Pancreas (tissue), 10 donors: ENCODE measurements at places on chromosomes 1 and 21. TPM values are rescaled to one million over a fixed set of nuclear protein-coding genes. Genes with fewer than 3 reads are reported as not detected.
A peak's percentile ranks its signal among the peaks of the same experiment; 100 is the strongest.

DNA sequence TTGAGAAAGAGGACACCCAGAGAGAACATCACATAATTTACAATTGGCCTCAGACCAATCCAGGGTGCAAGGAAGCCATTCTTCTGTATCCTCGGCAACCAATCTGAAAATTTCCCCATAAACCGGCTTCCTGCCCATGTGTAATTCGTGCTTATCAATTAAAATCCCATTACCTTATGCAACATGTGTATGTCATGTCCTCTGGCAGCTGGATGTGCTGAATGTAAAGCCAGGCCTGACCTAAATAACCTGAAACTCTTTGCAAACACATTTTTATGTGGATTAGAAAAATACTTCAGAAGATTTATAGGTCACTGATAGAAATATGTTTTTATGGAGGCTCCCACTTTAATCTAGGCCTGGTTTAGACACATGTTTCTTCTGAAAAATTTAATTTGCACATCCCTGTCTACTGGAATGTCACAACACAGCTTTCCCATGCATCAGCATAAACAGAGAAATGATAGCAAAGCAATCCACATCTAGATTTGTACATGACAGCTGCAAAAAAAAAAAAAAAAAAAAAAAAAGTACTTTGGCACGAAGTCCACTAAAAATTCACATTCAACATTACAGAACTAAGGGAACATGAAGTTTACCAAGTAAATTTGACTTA lies 69.4 kb upstream of the SAMSN1 start:
- DNase-seq = no peak

DNA sequence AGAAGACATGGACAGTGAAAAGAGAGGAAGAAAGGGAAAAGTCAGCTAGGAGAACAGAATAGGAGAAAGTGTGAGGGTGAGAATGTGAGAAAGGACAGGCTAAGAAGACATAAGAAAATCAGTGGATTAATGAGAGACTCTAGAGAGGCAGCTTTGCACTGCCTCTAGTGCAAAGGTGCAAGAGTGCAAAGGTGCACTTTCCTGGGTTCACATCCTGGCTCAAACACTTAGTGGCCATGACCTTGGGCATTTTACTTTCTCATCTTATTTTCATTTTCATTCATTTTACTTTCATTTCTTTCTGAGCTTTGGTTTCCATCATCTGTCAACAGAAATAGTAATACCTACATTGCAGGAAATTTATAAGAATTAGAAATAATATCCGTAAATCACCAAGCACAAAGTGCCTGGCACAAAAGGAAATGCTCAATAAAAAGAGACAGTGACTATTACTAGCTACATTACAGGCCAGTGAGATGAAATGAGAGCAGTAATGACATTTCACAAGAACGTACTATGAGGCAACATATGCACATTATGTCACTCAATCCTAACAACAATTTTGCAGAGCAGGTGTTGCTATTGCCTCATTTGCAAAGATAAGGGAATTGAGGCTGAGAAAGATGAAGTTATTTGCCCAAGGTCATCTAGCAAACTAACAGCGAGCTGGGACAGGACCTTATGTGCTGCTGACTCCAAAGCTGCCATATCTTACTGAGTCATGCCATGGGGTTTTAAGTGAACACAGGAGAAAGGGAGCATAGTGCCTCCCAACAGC lies 107.0 kb upstream of the TLR5 start:
- no peak for DNase-seq

DNA sequence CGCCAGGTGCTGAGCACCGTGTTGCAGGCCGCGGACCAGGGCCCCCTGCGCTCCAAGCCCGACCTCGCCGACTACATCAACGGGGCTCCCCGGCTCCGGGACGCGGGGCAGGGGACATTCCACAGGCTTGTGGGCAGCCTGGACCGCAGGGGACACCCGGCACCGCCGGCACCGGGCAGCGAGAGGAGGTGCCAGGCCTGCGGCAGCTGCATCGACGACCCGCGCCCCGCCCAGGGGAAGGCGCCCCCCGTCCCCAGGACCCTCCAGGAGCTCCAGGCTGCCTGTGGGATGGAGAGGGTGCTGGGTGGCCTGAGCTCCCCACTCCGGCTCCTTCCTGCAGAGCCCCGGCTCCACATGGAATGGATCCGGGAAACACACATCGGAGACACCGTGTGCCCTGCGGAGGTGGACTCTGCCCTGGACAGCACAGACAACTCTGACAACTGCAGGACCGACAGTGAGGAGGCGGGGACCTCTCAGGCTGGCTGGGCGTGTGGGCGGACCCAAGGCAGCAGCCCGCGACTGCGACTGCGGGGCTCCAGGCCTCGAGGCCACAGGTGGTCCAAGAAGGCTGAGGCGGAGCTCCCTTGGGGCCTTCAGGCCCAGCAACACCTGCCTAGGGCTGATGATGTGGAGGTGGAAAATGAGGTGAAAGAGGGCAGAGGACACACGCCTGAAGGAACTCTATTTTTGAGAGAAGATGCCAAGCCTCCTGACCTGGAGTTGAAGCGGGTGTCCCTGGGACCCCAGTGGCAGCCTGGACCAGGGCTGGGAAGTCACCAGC lies 22.8 kb downstream of the KIAA1614 start:
- peak; percentile 70 for DNase-seq

DNA sequence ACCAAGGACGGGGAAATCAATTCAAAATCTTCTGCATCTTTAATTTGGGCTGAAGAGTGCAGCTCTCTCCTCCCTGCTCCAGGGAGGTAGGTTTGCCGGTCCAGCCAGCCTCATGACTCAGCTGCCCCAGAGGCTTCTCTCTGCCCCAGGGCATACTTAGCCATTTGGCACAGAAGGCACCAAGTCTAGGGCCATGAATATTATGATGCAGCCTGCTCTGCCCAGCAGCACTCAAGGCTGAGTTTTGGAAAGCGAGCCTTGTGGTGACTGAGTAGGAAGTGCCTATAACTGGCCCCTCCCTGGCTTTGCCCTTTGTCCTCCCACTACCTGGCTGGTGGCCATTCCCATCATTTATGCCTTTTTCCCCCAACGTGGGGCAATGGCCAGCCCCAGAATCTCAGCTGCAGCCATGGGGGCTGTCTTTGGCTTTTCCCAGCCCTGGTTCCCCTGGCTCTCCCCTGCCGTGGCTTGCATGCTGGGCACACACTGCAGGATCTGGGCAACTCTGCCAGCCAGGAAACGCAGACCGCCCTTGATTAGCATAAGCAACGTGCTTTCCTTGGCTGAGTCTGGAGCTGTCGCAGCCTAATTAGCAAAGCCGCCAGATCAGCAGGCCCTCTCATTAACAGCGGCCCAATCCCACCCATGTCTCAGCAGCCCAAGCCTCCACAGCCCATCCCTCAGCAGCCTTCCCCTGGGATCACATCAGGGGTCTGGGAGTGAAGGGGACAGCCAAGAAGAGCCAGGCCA lies 258.6 kb upstream of the TMEM51 start:
- DNase-seq = peak; percentile 67

GRCh38 chr1:34984435-34984792 lies 733 bp downstream of the TMEM35B start:
- DNase-seq = no peak

CD34 gene
- 5.9 TPM for polyA plus RNA-seq

- peak; percentile 46 for DNase-seq
Observed at GRCh38 chr1:64470665-64471217, 812 bp downstream of the CACHD1 start.

GRCh38 chr1:7389906-7390603 lies 381.0 kb upstream of the VAMP3 start:
- peak; percentile 5 for DNase-seq
